ENCODE measurements at places on chromosomes 4 and X.

GRCh38 chr4:7962609-7963508 lies 23.2 kb upstream of the AFAP1 start:
- no peak for DNase-seq

DNA sequence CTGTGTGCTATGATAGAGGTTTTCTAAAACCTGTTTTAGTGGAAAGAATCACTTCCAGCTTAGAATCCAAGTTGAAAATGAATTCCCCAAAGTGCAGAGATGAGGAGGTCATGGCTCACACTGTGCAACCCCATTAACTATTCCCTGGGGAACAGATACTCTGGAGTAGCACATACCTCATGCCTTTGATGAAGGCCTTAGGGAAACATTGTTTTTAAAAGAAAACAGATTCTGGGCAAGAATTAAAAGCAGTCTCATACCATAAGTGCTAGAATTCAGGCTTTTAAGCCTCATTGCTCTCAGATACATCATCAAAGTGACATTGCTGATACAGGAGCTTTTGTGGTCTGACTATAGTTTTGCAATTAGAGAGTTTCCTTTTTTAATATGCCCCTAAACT lies 115.1 kb downstream of the NDST4 start:
- no peak for DNase-seq

DNA sequence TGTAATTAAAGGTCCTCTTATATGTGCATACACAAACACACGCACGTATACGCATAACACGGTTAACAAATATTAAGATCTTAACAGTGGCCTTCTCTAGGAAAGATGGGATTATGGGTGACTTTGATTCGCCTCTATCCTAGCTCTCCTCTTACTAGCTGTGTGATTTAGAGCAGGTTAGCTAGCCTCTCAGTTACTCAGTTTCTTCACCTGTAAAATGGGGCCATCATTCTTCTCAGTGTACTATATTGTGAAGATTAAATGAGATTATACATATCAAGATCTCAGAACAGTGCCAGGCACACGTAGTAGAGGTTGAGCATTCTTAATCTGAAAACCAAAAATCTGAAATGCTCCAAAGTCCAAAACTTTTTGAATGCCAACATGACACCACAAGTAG lies 159.3 kb downstream of the BCOR start:
- DNase-seq: no peak

- DNase-seq: no peak
These were observed 45.3 kb downstream of the MMRN1 start for GRCh38 chr4:89939994-89940393.

- DNase-seq: no peak
These were observed 8.0 kb downstream of the LAGE3 start for GRCh38 chrX:154470914-154471568.

DNA sequence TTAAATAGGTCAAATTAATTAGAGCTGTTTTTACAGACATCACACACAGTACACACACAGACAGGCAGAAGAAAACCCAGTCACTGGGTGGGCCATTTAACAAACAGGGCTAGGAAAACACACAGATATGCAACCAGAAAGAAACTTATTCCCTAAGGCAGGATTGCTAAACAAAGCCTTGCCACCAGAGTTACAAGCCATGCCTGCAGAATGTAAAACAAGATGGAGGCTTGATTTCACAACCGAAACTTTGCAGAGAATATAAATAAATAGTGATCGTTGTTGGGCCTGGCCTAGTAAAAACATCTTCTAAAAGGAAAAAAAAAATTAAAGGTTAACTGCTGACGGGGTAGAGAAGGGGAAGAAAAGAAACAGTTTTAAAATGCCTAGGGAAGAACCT lies 212.3 kb downstream of the NAP1L3 start:
- no peak for DNase-seq

GRCh38 chrX:123854329-123854728 lies 5.5 kb upstream of the XIAP start:
- DNase-seq: no peak

GRCh38 chr4:122508083-122508482 lies 51.6 kb upstream of the IL2 start:
- DNase-seq: no peak

- no peak for DNase-seq
These were observed 105.6 kb downstream of the APOOL start for GRCh38 chrX:85109235-85109634.

GRCh38 chrX:6026980-6027379 lies 201.7 kb downstream of the NLGN4X start:
- no peak for DNase-seq

Data from D721Med (cell line).